ENCODE measurements at places on chromosomes 6 and 20. TPM values are rescaled to one million over a fixed set of nuclear protein-coding genes. Genes with fewer than 3 reads are reported as not detected.

The ULBP1 gene
- 4.8 TPM for polyA plus RNA-seq

DNA sequence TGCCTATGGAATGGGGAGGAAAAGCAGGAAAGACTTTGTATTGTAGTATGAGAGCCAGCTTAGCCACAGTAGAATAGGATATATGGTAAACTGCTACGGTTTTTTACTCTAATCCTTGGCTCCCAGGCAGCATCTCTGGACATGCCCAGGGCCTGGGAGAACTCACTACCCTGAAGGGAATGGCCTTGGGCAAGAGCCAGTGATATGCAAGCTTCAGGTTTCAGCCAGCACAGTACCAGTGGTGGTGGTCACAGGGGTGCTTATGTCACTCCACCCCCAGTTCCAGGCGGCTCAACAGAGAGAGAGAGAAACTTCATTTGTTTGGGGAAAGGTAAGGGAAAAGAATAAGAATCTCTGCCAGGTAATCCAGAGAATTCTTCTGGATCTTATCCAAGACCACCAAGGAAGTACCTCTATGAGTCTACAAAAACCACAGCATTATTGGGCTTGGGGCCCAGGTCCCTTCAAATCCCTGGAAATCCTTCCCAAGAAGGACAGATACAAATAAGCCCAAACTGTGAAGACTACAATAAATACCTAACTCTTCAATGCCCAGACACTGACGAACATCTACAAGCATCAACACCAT is 121.2 kb downstream of the THBS2 start:
- no peak for DNase-seq

DNA sequence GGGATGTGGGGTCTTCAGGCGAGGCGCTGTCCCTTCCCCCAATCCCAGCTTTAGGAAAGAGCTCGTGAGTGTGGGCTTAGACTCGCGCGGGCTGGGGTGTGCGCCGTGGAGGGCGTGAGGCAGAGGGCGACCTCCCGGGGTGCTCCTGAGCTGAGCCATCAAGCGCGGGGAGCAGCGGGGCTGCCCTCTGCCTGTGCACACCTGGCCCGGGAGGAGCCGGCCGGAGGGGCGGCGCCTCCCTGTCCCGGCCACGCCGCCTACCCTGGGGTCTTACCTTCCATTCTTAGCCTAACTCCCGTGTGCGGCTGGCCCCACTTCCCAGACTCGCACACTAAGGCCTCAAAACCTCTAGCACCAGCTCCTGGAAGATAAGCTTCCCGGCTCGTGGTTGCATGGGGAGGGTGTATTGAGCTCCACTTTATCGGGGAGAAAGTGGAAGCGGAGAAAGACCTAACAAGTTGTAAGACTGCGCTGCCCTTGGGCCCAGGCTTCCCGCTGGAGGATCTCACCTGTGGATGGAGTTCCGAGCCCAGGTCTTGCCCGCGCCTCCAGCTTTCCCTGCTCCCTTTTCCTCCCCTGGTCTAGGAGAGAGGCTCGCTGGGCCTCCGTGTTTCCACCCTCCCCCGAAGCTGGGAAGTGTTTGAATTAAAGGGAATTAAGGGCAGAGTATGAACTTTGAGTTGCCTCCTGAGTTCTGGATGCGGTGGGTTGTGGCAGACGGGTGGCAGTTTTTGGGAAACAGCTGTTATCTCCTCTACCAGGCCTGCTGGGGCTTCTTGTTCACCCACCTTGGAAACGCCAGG is 1.2 kb downstream of the DNMT3B start:
- no peak for DNase-seq

- DNase-seq: no peak
Observed at GRCh38 chr20:43247361-43247760, 57.7 kb upstream of the PTPRT start.

DNA sequence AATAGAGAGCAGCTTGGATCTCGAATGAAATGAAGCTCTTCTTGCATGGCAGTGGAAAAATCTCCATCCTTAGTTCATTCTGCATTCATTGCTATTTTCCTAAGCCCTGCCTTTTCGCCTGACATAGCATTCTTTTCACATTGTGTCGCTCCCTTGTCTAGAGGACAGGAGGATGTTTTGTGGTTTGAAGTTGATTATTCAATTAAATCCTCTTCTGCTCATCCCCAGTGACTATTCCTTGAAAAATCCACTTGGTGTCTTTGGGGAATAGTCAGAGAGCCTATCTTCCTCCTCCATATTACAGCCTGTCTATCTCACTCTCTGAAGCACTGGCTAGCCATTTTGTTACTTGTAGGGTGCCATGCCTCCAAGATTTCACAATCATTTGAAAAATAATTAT is 161.2 kb downstream of the KLHL32 start:
- DNase-seq: no peak
